ENCODE measurements at places on chromosomes 7 and 10. TPM values are rescaled to one million over a fixed set of nuclear protein-coding genes. Genes with fewer than 3 reads are reported as not detected.
A peak's percentile ranks its signal among the peaks of the same experiment; 100 is the strongest.

FOXK1 gene
- total RNA-seq: 19.3 TPM

SPRN gene
- total RNA-seq: 0.34 TPM

DLX6 gene
- not detected for total RNA-seq

TMEM225B gene
- 0.31 TPM for total RNA-seq

DNA sequence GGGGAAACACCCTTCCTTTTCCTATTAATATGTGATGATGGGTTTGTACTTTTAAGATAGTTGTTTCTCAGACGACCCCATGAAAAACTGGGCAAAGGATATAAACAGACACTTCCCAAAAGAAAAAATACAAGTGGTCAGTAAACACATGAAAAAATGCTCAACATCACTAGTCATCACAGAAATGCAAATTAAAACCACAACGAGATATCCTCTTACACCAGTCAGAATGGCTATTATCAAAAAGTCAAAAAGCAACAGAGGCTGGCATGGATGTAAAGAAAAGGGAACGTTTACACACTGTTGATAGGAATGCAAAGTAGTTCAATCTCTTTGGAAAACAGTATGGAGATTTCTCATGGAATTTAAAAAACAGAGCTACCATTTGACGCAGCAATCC is 111.4 kb upstream of the ZEB1 start:
- no peak for DNase-seq

DNA sequence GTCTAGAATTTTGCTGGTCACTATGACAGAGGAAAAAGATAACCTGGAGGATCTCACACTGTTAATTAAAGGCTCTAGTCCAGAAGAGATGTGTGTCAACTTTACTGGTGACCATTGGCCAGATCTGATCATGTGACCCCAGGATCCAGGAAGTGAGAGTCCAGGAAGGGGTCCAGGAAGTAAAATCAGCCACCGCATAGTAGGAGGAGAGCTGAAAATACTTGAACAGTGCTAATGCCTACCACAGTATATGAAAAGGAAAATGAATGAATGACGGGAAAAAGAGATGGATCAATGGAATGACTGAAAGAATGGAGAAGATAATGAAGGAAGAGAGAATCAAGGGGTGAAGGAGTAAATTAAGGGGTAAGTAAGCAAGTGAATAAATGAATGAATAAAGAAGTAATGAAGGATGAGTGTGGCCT is 415.3 kb downstream of the RPS24 start:
- DNase-seq: no peak

- DNase-seq: no peak
Observed at GRCh38 chr10:30727524-30727923, 98.0 kb upstream of the LYZL2 start.

- DNase-seq: no peak
Observed at GRCh38 chr7:47191876-47192291, 390.0 kb downstream of the TNS3 start.

GRCh38 chr10:21497177-21497807 is 28.2 kb downstream of the SKIDA1 start:
- DNase-seq: peak; percentile 97

- no peak for DNase-seq
Observed at GRCh38 chr7:47965456-47965855, 14.0 kb downstream of the HUS1 start.

DNA sequence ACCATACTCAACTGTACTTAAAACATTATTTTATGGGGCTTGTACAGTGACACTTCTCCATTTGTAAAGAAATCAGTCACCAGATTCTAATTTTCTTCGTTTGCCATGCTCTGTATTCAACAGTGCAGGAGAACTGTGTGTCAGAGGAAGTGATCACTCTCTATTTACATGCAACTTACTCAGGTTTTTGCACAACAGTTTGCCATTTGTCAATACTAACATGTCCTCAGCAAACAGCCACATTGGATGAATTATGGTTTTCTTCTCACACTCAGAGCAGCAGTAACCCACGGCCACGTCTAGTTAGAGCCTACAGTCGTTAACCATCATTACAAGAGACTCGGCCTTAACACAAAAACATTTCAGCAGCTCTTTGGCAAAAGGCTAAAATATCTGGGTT is 69.2 kb upstream of the SP4 start:
- DNase-seq: no peak

DNA sequence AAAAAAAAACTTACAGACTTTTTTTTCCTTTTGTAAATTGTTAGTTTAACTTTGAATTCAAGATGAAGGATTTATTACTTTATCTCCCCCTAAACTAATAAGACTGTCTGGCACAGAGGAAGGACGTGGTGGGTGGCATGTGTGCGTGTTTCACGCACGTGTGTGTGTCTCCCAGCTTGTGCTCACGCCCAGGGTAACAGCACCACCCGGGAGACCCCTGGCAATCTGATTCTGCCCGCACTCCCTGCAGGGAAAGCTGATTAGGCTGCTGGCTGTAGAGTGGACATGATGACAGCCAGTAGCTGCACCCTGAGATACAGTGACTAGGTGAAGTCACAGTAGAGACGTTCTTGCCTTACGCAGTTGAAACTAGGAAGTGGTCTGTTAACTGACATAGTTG is 25.3 kb downstream of the WIPI2 start:
- no peak for DNase-seq

All from lung (tissue), 17 donors.